CD8-positive, alpha-beta memory T cell (primary cell): ENCODE measurements at places on chromosomes 4 and X. TPM values are rescaled to one million over a fixed set of nuclear protein-coding genes. Genes with fewer than 3 reads are reported as not detected.
A peak's percentile ranks its signal among the peaks of the same experiment; 100 is the strongest.

DNA sequence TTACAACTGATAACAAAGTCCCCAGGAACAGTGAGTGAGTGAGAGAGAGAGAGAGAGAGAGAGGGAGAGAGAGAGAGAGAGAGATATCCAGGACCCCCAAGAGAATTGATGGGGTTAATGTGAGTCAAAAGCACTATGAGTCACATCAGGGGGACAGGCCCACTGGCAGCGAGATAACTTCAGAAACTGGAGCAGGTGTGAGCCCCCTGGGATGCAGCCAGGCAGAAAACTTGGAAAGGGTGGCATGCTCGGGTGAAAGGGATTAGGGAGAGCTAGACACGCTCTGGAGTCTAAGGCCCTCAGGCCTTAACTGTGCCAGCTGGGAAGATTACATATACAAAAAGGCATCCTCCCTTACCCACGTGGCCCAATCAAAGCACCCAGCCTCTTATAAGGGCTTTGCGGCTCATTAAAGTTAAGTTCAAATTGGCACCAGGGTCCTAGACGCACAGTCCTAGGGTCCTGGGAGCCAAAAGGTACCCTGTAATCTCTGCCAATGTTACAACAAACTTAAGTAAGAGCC lies 841 bp downstream of the ACOT9 start:
- peak; percentile 5 for DNase-seq

DNA sequence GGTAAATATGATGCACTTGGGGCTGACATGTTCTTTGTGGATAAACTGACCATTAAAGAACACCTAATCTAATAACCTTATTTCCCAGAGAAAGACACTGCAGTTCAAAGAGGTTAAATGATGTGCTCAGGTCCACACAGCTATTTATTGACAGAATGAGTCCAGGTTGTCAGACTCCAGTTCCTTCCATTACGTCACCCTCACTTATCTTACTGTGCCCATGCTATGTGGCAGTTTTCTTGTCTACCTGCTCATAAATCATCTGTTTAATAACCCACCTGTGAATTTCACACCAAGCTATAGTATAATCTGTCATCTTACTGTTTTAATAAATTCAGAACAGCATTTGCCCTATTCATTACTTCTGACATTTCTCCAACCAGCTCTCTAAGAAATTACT lies 36.7 kb downstream of the QRFPR start:
- no peak for DNase-seq

Gene GRIA3
- polyA plus RNA-seq: not detected

DNA sequence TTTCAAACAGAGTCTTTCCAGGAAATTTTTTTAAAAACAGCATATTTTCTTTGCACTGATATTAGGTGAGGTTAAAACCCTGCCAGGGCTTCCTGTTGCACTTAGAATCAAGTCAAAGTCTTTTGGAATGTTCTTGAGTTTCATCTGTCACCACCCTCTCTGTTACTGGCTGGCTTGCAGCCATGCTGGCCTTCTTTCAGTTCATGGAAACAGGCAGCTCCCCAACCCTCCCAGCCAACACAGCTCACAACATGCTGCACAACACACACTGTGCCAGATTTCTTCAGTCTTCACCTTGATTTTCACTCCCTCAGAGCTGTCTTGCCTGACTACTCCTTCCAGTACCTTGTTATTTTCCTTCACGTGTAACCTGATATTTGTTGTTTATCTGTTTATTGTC lies 129.5 kb downstream of the KCNIP4 start:
- DNase-seq: no peak

Gene AMTN
- polyA plus RNA-seq: not detected

Gene PLAC1
- not detected for polyA plus RNA-seq

Gene CBLL2
- polyA plus RNA-seq: not detected

- no peak for DNase-seq
These were observed 179.6 kb upstream of the TENM3 start for GRCh38 chr4:182063651-182064050.
